Stimulated activated CD8-positive, alpha-beta memory T cell treated with anti-CD3 and anti-CD28 coated beads, Interleukin-15, amount 100 ng/mL, for 24 hours (primary cell): ENCODE measurements at places on chromosomes 3 and 15.

- DNase-seq, result no peak
Measured at GRCh38 chr15:91521996-91522395, 331.5 kb upstream of the SLCO3A1 start.

- no peak for DNase-seq
Measured at GRCh38 chr3:151599103-151599672, 134.5 kb upstream of the AADACL2 start.

- DNase-seq, result no peak
Measured at GRCh38 chr3:124700880-124701684, 29.2 kb upstream of the UMPS start.

GRCh38 chr15:79640206-79640605 is 208.1 kb downstream of the MINAR1 start:
- no peak for DNase-seq

GRCh38 chr3:14425581-14426304 is 23.3 kb downstream of the SLC6A6 start:
- DNase-seq, result no peak

DNA sequence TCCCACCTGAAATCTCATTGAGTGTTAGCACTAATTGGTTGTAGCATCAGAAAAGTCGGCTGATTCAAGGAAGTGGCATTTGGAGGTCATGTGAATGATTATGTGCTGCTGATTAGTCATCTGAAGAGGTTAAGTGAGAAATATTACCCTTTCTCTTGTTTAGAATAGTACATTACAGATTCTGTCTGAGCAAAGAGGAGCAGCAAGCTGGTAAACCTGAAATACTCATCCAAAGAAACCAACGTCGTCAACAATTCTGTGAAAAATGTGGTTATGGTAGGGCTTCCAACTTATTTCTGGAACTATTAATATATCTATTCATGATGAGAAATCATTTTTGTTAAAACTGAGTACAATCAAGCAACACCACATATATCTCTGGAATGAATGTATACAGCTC is 1024.9 kb downstream of the TUSC7 start:
- DNase-seq, result no peak

DNA sequence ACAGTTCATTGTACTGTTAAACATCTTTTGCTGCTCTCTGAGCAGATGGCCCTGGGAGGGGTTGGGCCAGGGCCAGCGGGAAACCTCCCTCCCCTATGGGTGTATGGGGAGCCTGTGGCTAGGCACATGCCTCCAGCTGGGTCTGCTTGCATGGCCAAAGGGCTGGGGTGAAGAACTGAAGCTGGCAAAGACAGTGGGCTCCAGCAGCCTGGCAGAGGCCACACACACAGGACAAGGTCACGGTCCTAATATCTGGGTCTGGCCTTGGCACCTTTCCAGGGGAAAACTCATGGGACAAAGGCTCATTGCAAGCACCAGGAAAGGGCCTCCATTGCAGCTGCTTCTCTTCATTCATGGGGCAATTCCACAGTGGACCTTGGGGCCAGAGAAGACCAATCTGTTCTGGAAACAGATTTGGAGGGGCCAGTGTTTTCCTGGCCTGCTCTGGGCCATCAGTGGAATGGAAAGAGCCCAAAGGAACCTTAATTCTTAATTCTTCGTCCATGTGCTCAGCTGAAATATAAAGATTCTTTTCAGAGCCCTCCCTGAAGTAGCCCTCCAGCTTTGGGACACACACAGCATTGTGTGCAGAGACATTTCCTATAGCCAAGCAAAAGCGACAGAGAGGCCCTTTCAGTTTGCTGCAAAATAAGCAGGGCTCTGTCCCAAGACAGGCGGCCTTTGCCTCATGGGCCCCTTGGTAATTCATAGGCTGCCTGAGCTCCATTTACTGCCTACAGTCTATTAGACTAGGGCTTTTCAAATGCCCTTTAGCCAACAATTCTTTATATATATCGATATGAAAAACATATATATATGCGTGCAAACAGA is 11.3 kb upstream of the LIMD1 start:
- DNase-seq, result no peak

- no peak for DNase-seq
Measured at GRCh38 chr3:69085168-69085832, 563 bp downstream of the ARL6IP5 start.

DNA sequence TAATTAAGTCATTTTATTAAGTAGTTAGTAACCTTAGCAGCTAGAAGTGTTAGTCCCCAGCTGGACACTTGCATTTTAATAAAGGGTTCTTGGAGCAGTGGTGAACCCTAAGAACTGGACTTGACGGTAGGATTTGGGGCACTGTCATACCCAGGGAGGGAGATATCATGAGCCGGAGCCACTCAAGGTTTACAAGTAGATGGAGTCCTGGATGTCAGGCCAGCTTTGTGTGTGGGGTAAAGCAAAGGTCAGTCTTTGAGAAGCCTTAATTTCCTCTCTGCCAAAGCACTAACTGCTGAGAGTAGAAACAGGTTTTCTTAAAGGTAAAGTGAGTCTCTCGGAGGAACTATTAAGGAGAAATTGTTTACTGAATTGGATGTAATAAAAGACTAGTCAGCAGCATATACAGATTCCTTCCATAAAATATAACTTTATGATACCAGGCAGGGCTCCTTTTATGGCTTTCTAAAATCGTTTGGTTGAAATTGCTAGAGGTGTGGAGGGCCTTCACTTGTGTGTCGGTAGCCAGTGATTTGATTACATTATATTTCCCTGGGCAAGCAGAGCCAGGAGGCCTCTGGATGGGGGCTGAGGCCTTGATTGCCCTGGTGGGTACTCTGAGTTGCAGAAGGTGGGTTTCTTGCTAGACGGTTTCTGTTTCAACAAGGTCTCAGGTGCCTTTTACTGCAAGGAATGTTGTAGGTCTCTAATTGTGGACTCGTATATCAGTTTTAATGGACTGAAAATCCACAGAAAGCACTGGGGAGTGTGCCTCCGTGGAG is 23.1 kb downstream of the SQOR start:
- DNase-seq, result no peak

DNA sequence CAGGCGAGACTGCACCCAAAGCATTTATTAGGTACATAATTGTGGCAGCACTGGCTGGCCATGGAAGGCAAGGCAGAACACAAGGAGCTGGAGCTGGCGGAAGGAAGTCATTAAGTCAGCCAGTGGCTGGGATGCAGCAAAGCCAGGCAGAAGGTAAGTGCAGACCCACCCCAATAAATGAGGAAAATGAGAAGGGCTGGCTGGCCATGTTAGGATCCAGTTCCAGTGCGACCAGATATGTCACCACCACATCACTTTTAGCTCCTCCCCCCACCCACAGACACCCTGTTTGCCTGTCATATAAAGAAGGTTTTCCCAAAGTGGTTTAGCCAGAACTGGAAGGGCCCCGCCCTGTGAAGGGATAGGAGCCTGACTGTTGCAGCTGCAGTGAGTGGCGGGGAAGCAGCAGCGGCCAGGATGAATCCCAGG is at the start of gene FURIN:
Gene FURIN (plus strand): TSS at position 328 of the 429 bp plus-strand sequence. CDS start 7,153 bp downstream, outside the sequence.
- no peak for DNase-seq

DNA sequence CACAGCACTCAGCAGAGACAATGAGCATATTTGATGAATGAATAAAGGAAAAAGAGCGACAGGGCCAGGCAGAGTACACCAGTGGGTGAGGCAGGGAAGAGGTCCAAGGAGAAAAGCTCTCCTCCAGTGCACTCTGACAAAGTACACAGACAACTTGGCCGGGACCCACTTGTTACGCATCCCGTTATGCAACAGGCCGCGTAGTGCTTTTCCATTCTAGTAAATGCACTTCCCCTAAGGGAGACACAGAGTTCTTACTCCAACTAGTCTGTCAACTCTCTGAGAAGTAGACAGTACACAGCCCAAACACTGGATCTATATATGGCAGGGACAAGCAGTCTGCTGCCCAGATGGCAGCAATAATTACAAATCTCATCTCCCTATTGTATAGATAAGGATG is 18.5 kb downstream of the LARP6 start:
- DNase-seq, result no peak

GRCh38 chr3:141093971-141094684 is 43.0 kb downstream of the SPSB4 start:
- no peak for DNase-seq

- DNase-seq, result no peak
Measured at GRCh38 chr3:186990878-186991308, 60.6 kb downstream of the ST6GAL1 start.

GRCh38 chr15:82802497-82802896 is 3.4 kb downstream of the FSD2 start:
- no peak for DNase-seq

DNA sequence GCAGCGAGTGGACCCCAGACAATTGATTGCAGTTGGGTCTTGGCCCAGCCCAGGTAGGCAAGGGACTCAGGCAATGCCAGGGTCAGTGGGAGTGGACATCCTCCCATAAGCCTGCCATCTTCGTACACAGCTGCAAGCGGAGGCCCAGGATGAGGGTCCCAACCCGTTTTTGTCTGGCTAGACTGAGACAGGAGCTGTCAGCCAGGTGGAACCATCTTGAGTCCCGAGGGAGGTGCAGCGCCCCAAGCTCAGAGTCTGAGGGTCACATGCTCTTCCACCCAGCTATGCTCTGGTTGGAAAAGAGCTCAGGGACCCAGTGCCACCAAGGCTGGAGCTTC is 22.6 kb upstream of the IP6K2 start:
- DNase-seq, result no peak

- DNase-seq, result no peak
Measured at GRCh38 chr3:38548154-38548931, 52.2 kb downstream of the EXOG start.

DNA sequence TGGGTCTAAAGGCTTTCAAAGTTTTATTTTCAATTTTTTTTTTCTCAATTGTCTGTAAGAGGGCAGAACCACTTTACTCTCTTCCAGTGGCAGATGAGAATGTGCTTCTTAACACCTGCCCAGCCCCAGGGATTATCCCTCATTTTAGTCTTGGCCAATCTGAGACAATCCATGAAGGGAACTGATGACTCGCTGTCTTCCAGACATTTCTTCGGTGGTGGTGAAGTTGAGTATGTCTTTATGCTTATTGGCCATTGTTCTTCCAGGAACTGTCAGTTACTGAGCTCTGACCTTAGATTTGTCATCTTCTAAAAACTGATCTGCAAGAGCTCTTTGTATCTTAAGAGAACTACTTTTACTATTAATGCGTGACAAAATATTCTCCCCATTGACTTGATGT is 139.5 kb downstream of the TJP1 start:
- DNase-seq, result no peak

DNA sequence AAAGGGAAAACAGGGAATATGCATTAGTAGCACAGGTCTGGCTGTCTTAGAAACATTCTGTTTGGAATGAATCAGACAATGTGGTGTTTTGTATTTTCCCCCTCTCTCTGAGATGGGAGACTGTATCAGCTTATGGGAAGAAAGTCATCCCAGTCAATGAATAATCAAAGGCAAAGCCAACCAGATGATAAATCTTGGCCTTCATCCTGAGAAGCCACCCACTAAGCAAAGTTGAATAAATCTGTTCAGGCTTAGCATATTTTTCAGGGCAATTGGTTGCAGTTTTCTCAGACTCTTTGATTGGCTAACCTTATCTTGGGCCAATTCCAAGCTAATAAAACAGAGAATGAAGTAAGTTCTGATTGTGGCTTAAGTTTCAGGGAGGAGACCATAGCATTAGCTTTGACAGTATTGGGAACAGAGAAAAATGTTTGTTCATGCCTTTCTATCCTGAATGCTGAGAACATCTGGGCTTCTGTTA is 63.6 kb upstream of the ARL8B start:
- DNase-seq, result no peak

DNA sequence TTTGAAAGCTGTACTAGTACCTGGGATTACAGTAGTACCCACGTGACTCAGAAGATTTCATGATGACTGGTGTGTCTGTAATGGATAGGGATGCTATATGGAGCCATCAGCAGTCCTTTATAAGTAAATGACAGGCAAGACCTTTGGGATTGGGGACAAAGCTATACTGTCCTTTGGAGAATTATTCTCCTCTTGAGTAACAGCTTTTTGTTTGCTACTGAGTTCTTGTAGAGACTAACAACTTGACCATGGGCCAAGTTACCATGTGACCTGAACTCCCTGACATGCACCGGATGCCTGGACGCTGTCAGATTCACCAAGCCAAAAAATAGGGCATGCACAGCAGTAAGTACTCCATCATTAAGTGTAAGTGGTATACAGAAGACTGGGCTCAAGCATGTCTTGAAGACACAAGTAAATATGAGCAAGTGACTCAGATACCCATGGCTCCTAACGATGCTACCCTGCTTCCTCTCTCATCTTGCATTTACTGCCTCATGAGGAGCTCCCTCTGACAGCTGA is 12.9 kb downstream of the SEC11A start:
- no peak for DNase-seq

- DNase-seq, result no peak
Measured at GRCh38 chr3:133426721-133427120, 26.9 kb downstream of the BFSP2 start.

GRCh38 chr3:106033654-106034053 is 164.8 kb upstream of the CBLB start:
- DNase-seq, result no peak

GRCh38 chr15:73996939-73997338 is 2.4 kb downstream of the PML start:
- DNase-seq, result no peak

DNA sequence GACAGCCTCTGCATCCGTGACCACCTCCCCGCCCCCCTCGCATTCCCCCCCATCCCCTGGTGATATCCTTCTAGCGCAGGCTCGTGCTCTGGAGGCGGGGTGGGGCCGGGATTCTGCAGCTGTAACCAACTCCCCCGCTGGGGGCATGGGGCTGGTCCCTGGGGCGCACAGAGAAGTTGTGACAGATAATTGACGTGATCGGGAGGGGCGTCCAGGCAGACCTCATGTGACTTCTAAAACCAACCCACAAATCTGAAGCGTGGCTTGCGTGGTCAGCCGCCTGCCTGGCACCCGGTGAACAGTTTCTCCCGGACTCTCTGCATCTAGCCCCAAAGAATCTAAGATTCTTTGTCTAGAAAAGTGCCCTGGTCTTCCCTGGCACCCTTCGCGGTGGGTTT is 100.6 kb upstream of the IGF1R start:
- DNase-seq, result no peak

- no peak for DNase-seq
Measured at GRCh38 chr3:102532901-102533300, 98.1 kb downstream of the ZPLD1 start.

DNA sequence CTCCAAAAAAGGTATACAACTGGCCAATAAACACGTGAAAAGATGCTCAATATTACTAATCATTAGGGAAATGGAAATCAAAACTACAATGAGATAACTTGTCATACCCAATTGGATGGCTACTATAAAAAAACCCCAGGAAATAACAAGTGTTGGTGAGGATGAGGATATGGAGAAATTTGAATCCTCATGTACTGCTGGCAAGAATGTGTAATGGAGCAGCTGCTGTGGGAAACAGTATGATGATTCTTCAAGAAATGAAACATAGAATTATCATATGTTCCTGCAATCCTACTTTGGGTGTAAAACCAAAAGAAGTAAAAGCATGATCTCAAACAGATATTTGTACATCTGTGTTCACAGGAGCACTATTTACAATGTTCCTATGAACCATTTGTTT is 67.4 kb downstream of the RPLP1 start:
- DNase-seq, result no peak
